ENCODE measurements at places on chromosomes 6 and 20.

- peak; percentile 58 for DNase-seq
Measured at GRCh38 chr20:32510601-32511357, 74.4 kb downstream of the NOL4L start.

DNA sequence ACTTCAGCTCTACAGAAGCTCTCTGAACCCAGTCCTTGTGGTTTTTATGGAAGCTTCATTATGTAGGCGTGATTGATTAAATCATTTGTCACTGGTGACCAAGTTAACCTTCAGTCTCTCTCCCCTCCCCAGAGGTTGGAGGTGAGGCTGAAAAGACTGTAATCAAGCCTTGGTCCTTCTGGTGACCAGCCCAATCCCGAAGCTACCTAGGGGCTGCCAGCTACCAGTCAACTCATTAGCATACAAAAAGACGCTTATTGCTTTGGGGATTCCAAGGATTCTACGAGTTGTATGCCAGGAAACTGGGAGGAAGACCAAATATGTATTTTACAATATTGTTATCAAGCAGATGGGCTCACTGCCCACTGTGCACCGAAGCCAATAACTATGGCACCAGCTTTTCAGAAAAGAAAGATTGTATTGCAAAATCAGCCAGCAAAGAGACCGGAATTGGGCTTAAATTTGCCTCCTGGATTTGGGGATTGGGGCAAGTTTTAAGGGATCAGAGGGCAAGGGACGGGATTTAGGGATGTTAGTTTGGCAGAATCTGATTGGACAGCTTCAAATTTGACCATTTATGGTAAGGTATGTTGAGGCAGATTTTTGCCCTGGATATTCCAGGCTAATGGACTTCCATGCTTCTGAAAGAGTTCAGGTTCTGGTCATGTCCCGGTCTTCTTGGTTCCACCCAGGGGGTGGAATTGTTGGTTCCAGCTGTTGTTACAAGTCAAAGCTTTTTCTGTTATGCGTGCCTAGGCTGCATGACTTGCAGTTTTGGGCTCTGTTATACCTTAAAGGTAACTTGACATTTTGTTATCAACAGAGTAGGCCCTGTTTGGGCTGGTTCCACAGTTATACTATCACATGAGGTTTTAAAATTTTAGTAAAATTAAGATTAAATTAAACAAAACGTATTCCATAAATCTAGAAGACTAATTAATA lies 167.4 kb downstream of the COL9A1 start:
- DNase-seq, result no peak

DNA sequence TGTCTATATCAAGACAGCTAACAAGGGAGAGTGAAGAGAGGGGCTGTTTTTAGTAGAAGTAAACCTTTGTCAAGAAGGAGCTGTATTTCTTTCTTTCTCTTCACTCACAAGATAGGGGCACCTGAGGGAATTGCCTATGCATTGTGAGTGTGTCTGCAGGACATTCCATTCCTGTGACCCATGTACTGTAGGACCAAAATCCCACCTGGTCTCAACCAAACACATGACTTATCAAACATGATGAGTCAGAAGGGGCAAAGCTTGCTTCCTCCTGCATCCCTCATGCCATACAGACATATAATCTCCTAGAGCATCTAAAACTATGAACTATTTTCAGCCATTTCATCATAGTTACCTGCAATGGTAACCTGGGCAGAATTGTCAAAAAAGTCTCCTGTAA lies 21.8 kb downstream of the PKHD1 start:
- no peak for DNase-seq

DNA sequence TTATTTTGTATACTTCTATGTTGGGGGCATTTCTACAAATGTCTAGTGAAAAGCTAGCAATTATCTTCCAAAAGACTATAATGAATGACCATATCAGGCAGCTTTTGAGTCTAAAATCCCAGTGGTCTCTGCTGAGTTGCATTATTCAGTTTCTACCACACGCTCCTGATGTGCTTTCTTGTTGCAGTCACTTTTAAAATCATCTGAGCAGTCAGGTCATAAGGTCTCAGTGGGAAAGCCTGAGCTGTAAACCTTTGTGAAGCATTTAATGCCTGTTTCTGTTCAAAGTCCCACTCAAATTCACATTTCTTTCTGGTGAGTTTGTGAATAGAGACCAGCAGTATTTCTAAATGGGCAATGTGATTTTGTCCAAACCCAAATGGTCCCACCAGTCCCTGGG lies 1681.5 kb downstream of the HACE1 start:
- no peak for DNase-seq

DNA sequence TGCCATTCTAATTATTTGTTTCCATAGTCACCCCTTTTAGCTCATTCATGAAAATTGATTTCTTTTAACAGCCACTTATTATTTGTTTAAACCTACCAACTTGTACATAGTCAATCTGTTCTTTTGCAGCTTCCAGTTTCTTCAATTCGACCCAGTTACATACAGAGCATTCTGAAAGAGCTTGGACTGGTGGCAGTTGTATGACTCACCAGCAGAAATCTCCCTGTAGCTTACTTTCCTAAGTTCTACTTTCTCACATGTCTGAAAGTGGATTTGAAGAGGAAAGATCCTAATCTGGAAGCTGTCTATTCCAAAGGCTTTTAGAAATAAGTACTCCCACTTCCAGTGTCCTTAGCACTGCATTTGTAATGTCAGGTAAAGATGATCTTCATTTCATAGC lies 447.9 kb downstream of the HTR1B start:
- peak; percentile 14 for DNase-seq

DNA sequence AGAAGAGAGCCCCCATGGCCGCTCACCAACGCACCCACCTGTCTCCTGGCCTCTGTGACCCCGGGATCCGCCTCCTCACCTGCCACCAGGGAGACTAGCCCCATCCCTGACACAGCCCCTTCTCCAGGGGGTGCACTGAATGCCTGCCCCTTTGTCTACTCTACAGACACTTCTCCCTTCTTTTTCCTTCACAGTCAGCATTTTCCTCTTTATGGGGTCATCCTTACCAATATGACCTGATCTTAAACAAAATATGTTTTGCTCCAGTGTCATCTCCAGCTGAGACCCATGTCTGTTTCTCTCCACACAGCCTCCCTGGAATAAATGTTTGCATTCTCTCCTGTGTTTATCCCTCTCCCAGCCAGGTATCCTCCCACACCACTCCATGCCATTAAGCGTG lies 14.6 kb upstream of the CCR6 start:
- no peak for DNase-seq

DNA sequence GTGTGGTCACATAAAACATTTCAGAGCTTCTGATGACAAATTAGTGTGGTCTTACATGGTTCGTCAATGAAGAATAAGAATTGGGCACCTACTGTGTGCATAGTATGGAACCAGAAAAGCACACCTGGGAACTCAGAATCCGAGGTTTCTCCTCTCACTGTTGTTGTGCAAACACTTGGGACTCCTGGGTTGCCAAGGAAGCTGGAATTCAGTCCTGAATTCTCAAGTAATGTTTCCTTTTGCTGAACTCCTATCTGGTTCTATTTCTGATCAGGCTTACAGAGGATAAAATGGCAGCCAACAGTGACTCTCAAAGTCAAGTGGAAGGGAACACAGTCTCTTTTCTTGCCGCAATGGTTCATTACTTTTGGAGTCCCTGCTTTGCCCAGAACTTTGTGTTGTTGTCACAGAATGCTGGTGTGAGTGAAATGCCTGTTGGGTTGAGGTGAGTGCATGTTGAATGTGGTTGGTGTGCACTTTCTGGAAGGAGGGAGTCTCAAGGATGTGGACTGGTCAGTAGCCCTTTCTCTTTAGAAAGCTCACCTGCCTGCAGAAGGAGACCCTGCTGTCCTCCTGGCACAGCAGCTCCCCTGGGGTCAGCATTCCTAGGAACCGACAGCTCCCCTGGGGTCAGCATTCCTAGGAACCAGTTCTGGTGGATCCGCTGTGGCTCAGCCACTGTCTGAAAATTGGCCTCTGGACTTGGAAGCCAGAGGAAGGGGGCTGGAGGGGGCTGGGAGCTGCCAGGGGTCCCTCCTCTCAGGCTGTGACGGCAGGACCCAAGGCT lies 1.4 kb downstream of the UNC93A start:
- no peak for DNase-seq

DNA sequence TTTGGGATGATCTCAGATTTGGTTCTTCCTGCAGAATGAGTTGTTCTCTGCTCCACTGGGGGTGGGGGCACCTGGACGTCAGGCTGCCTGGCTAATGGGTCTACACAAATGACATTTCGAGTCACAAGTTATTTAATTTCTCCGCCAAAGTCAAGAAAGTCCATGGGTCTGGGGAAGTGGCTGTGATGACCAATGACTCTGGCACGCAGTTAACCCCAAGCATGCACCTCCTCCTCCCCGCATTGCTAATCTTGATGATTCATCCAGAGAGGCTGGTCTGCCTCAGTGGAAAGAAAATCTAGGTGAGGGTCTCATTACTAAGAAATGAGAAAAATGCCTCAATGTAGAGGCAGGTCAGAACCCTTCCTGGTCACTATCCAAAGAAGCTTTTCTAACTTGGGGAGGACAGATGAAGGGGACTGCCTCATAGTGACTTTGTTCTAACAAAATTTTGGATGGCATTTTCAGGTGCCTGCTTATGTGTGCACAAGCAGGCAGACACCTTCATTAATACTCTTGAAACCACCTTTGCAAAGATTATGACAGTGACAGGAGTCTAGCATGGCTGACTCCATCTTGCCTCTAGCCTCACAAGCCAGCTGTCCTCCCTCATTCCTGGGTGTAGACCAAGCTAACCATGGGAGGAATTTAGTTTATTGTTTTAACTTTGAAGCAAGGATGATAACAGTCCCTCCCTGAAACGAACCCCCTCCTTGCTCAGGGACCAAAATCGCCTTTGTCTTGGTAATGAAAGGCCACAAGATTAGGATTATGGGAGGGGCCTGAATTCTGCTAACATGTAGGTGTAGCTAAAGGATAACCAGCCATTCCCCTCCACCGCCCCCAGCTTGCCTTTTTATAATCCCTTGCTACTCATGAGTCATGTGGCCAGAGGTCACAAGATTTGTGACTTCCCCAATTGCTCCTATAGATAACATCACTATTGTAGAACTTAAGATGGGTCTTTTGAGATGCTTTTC lies 98.6 kb upstream of the MRPS10 start:
- no peak for DNase-seq

GRCh38 chr20:24449026-24449720 lies 20.3 kb upstream of the SYNDIG1 start:
- DNase-seq, result no peak

DNA sequence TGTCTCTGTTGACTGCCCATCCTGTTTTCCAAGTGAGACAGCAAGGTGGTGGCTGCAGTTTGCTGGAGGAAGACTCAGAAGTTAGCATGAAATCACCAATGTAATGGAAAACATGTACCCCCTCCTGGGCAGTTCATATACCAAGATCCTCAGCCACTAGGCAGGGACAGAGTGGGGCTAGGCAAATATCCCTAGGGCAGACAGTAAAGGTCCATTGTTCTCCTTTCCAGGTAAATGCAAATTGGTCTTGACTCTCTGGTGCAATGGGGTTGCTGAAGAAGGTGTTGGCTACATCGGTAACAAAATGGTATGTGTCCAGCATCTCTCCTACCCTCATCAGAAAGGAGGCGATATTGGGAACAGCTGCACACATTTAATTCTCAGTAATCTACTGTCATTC lies 233.6 kb upstream of the SOX4 start:
- no peak for DNase-seq

DNA sequence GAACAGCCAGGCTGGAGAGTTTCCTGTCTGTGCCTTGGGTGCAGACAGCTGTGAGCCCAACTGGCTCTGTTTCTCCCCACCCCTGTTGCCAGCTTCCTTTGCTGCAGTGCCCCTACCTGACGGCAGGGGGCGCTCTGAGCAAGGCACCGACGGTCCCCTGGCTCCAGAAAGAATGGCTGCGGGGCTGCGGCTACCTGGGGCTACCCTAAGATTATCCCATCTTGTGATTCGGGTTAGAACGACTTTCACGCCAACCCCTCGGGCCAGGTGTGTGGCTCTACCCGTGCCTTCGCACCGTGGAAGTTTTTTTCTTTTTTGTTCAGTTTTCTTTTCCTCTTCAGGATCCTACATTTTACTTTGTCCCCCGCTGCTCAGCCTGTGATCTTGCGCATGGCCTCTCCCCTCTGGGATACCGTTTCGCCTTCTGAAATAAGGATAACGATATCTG lies 33.4 kb upstream of the AAR2 start:
- DNase-seq, result peak; percentile 84

DNA sequence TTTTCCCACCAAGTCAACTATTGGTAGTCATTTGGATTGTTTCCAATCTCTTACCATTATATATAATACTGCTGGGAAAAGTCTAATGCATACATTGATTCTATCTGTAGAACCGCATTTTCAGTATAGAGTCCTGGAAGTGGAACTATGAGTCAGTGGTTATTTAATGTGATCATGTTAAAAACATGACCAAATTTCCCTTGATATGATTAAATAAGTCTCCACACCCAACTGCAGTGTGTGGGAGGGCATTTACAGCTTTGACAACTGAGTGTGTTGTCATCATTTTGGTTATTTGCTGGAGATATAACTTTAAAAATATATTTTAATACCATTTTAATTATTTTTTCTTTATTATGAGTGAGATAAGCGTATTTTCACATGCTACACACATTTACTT lies 1027.6 kb downstream of the EYS start:
- DNase-seq, result no peak

DNA sequence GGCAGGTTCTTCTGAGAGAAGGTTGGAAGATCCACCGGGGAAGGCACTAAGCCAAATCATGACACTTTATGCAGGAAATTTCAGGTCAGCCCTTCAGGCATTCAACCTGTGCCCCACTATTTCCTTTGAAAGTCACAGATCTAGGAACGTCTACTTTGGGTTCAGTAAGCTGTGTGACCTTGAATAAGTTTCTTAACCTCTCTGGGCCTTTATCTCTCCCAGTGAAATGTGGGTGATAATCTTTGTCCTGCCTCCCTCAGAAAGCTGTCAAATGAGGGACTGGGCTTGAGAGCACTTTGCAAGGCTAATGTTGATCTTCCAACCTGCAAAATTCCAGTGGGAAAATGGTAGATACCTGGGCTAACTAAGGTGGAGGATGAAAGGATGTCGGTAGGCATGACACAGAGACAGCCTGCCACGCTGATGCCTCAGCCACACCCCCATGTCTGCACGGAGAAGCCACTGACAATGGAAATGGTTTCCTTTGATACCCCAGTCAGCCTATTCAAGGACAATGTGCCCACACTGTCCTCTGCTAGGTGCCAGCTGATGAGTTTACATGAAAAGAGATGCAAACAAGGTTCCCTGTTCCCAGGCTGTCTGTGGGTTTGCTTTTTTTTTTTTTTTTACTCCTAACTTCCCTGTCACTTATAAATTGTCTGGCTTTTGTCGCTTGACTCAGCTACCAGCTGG lies 9.3 kb downstream of the BNIP5 start:
- DNase-seq, result peak; percentile 27

GRCh38 chr20:24453869-24454268 lies 15.6 kb upstream of the SYNDIG1 start:
- DNase-seq, result no peak

- DNase-seq, result no peak
Measured at GRCh38 chr6:47455533-47456209, 21.9 kb upstream of the CD2AP start.

Data from eye (tissue), 1 donor.